ENCODE measurements at places on chromosomes 12 and 14.

DNA sequence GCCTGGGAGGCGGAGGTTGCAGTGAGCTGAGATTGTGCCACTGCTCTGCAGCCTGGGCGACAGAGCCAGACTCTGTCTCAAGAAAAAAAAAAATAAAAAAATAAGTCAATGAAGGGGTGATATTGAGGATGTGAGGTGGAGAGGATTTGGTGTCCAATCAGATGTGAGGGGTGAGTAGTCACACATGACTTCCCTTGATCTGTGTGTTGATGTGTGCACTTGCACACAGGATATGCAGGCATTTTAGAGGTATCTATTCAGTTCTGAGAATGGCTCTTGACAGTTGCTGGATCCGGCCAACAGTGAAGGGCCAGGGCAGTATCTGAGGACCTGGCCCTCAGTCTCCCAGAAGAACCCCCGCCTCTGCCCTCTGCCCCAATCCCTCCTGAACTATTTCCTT is 7.8 kb upstream of the SP7 start:
- DNase-seq, result no peak

DNA sequence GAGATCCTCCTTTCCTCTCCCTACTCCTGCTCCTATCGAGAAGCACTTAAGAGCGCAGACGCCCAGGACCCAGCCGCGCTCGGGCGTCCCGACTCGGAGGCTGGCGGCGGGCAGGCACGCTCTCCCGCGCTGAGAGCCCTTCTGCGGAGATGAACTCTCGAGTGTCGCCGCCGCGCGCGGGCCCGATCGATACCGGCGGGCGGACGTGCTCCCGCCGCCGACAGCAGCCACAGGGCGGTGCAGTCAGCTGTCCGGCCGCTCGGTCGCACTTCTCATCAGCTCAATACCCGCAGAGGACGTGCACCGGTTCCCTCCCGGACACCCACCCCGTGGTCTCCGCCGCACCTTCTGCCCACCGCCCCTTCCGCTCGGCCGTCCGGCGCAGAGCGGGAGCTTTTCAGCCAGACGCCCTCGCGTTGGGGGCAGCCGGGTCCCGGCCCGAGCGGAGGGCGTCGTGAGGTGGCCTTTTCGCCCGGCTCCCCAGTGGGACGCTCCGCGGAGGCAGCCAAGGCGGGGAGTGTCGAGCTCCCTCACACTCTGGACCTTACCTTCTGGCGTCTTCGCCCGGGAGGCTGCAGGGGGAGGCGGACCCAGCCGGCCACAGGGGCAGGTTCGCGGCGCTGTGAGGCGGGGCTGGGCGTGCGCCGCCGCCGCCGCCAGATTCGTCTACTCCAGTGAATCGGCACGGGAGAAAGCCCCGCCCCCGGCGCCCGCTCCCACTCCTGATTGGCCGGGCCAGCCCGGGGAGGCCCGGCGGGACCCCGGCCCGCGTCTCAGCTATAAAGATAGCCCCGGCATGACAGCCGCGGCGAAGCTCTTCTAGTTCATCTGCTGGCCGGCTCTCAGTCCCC is at the start of gene INSM2:
INSM2 (plus strand) TSS at position 808 of the 851 bp plus-strand sequence. CDS start 89 bp downstream, outside the sequence.
- DNase-seq, result peak; percentile 73

DNA sequence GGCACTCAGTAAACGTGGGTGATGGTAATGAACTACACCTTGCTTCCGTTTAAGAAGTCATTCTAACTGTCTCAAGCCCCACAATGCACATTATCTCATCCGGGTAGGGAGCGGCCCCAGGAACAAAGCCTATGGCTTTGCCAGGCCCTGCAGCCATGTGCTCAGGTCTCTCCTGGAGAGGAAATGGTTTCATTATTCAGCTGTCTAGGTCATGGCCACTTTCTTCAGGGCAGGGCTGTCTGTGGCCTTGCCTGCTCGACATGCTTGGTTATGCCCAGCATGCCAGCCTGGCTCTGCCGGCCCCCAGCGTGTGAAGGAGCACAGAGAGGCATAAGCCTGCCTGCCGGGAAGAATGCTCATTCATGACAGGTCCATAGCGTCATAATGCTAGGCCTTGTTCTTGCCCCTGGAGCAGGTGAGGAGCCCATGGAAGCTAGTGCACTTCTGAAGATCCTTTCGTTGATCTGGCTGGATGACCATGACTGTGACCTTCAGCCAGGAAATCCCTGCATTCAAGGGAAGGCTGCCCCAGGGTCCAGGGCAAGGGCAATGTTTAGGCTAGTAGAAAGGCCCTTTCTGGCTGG is 26.3 kb upstream of the FOS start:
- DNase-seq, result no peak

DNA sequence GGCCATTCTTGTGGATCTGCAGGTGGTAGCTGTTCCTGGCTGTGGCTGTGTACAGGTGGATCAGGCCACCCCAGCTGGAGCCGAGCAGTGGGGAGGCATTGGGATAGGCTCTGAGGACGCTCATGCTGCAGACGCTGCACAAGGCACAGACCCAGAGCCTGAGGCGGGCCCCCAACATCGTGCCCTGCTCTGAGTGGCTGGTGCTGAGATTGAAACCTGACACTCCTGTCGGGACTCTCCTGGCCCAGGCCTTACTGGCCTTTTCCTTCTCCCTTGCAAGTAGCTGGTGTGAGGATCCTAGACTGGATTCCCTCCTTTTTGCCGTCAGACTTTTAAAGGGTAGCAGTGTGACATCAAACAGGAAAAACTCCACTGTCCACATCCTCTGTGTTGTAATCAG is at the start of gene FGF23:
FGF23 (minus strand) TSS at position 308 of the 400 bp plus-strand sequence; CDS start at position 178, 130 bp downstream.
- DNase-seq, result no peak

DNA sequence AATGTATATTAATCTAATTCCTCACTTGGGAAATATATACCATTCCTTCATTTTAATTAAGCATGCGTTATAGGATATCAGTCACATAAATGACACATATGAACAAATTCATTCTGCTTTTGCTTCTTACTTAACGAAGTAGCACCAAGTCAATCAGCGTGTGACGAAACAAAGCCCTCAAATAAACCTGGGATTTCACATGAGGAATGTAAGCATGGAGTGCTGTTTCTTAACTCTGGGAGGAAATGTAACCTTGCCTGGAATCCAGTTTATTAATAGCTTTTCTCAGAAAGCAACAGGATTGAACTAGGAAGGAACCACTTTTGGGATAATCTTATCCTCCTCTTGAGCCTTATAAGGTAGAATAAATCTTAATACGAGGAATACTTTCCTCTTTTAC is 72.0 kb downstream of the NIN start:
- DNase-seq, result no peak

- no peak for DNase-seq
These were observed 58.5 kb downstream of the GPR135 start for GRCh38 chr14:59406454-59407245.

- no peak for DNase-seq
These were observed 7.3 kb upstream of the CMAS start for GRCh38 chr12:22038734-22039133.

- DNase-seq, result no peak
These were observed 54.1 kb upstream of the CHST11 start for GRCh38 chr12:104402630-104403029.

DNA sequence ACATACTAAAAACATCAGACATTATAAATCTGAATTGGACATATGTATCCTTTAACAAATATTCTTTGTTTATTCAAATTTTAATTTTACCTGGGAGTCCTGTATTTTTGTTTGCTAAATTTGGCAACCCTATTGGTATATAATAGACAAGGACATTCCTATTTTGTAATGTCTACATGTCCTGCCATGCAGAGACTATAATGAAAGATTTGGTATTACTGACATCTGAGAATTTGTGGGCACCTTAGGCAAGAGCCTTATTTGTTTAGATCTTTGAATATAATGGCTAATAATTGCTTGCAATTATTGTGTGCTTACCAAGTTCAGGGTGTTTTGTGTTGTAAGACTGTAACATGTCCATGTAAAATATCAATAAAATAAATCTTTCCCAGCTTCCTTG is 334.4 kb downstream of the KCNH5 start:
- no peak for DNase-seq

- DNase-seq, result no peak
These were observed 488.5 kb upstream of the TBX3 start for GRCh38 chr12:115172521-115172920.

GRCh38 chr12:72209086-72209485 is 63.1 kb upstream of the TRHDE start:
- no peak for DNase-seq
